Breast epithelium (tissue), 4 donors: ENCODE measurements at places on chromosomes 6 and 20.

- H3K4me3 ChIP-seq: no peak overlapping the region
- H3K4me1 ChIP-seq: no peaks in the 10 kb centered on the region
- no peaks in the 10 kb centered on the region for H3K27me3 ChIP-seq
- no peak overlapping the region for H3K27ac ChIP-seq
- no peaks in the 10 kb centered on the region for H3K36me3 ChIP-seq
These were observed 63.0 kb downstream of the ABHD12 start for GRCh38 chr20:25327521-25328235.

DNA sequence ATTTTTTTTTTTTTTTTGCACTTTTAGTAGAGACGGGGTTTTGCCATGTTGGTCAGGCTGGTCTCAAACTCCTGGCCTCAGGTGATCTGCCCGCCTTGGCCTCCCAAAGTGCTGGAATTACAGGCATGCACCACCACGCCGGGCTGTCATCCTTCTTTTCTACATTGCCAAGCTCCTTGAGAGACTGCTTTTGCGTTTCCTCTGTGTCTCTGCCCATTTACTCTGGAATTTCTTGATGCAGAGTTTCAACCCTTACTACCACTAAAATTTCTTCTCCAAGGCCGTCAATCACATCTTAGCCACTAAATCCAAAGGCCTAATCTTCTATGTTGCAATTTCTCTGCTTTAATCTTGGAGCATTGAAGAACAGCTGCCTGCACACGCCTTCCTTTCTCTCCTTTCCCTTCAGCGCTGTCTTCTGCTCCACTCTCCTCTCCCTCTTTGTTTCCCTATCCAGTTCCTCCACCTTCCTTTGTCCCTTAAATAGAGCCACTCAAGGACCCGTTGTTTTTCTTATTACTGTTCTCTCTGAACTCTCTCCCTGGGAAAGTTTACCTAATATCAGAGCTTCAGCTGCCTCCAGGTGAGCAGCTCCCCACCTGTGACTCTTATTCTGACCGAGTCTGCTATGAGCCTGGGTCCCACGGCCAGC lies 98.8 kb downstream of the SLC35B3 start:
- H3K36me3 ChIP-seq: no peaks in the 10 kb centered on the region
- H3K4me1 ChIP-seq: no peaks in the 10 kb centered on the region
- H3K27ac ChIP-seq: no peak overlapping the region
- no peaks in the 10 kb centered on the region for H3K27me3 ChIP-seq
- no peak overlapping the region for H3K4me3 ChIP-seq

DNA sequence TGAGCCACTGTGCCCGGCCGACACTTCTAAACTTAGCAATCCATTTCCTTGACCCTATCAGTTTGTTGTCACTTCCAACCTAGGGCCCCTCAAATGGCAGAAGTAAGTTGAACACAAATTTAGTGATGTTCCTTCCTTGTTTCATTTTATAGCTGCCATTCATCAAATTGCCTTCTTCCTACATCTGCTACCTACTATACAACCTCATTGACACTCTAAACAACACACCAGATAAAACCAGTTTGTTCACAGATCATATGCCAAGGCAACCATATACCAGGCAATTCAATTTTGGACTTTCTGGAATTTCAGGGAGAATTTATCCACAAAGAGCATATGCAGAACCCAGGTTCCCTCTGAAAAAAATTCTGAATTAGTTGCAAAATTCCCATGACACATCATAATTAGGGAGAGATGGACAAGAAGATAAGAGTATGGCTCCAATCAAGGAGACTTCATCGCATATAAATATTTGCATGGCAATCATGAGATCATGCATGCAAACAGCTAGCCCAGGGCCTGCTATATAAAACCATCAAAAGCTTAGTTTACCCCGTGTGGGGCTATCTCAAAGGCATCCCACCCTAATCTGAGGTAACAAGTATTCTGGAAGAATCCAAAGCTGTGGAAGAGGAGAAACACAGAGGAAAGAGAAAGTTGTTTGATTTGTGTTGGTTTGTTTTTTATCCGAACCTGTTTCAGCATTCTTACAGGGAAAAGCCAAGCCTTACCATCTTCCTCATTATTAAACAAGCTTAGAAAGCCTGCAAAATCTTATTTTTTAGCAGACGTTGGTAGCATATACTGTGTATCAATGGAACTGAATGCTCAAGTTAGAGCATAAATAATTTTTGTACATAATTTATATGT lies 132.8 kb upstream of the TNFAIP3 start:
- H3K4me1 ChIP-seq: no peaks in the 10 kb centered on the region
- no peaks in the 10 kb centered on the region for H3K27me3 ChIP-seq
- no peak overlapping the region for H3K27ac ChIP-seq
- no peak overlapping the region for H3K4me3 ChIP-seq
- no peaks in the 10 kb centered on the region for H3K36me3 ChIP-seq
- DNase-seq: no peak

DNA sequence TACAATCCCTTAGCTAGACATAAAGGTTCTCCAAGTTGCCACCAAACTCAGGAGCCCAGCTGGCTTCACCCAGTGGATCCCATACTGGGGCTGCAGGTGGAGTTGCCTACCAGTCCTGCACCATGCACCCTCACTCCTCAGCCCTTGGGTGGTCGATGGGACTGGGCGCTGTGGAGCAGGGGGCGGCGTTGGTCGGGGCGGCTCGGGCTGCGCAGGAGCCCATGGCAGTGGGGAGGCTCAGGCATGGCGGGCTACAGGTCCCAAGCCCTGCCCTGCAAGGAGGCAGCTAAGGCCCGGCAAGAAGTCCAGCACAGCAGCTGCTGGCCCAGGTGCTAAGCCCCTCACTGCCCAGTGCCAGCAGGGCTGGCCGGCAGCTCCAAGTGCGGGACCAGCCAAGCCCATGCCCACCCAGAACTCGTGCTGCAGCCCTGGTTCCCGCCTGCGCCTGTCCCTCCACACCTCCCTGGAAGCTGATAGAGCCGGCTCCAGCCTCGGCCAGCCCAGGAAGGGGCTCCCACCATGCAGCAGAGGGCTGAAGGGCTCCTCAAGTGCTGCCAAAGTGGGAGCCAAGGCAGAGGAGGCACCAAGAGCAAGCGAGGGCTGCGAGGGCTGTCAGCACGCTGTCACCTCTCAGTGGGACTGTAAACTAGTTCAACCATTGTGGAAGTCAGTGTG lies 912.1 kb downstream of the PHF3 start:
- no peaks in the 10 kb centered on the region for H3K27me3 ChIP-seq
- H3K4me3 ChIP-seq: no peak overlapping the region
- H3K4me1 ChIP-seq: no peaks in the 10 kb centered on the region
- no peak overlapping the region for H3K27ac ChIP-seq

- H3K4me1 ChIP-seq: no peaks in the 10 kb centered on the region
- H3K36me3 ChIP-seq: no peaks in the 10 kb centered on the region
- H3K27ac ChIP-seq: no peak overlapping the region
- no peaks in the 10 kb centered on the region for H3K27me3 ChIP-seq
These were observed 5.8 kb downstream of the BTN3A3 start for GRCh38 chr6:26445934-26446667.

- H3K4me1 ChIP-seq: peaks cover 7% of the 10 kb centered on the region
- peak overlapping the region; percentile 26 for H3K27ac ChIP-seq
- no peak for DNase-seq
These were observed 2.9 kb downstream of the SPAG4 start for GRCh38 chr20:35618263-35619131.

GRCh38 chr20:13139459-13140150 lies 81.5 kb upstream of the ISM1 start:
- H3K36me3 ChIP-seq: no peaks in the 10 kb centered on the region
- no peaks in the 10 kb centered on the region for H3K27me3 ChIP-seq
- no peaks in the 10 kb centered on the region for H3K4me1 ChIP-seq
- no peak overlapping the region for H3K27ac ChIP-seq

- no peaks in the 10 kb centered on the region for H3K27me3 ChIP-seq
- no peak overlapping the region for H3K4me3 ChIP-seq
- H3K27ac ChIP-seq: no peak overlapping the region
These were observed 33.5 kb downstream of the PLG start for GRCh38 chr6:160735523-160735922.

GRCh38 chr6:157270308-157270707 lies 53.0 kb downstream of the TMEM242 start:
- DNase-seq: no peak
- H3K4me1 ChIP-seq: no peaks in the 10 kb centered on the region

GRCh38 chr6:137389150-137389704 lies 105.0 kb downstream of the OLIG3 start:
- H3K4me3 ChIP-seq: no peak overlapping the region
- H3K36me3 ChIP-seq: no peaks in the 10 kb centered on the region
- no peak for DNase-seq
- no peaks in the 10 kb centered on the region for H3K27me3 ChIP-seq
- no peak overlapping the region for H3K27ac ChIP-seq
- no peaks in the 10 kb centered on the region for H3K4me1 ChIP-seq

GRCh38 chr20:52731093-52731492 lies 241.1 kb upstream of the TSHZ2 start:
- no peak overlapping the region for H3K4me3 ChIP-seq
- H3K27ac ChIP-seq: no peak overlapping the region
- no peaks in the 10 kb centered on the region for H3K27me3 ChIP-seq
- no peak for DNase-seq

DNA sequence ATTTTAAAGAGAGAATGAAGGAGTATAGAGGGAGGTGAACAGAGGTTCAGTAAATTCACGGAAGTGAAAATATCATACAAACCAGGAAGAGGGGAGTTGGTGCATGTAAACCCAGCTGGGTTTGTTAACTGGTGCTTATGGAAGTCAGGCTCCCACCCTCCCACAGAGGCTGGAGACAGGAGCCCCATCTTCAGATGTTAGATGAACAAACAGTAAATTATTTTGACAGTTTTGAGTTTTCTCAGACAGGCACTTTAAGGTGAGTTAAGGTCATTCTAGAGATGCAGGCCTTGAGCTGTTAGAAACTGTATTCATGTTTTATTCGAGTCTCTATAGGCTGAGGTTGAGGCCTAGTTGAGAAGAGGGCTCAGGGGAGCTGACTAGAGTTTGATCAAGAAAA lies 41.8 kb upstream of the FUCA2 start:
- H3K27ac ChIP-seq: no peak overlapping the region
- H3K27me3 ChIP-seq: no peaks in the 10 kb centered on the region
- H3K4me3 ChIP-seq: no peak overlapping the region
- H3K36me3 ChIP-seq: no peaks in the 10 kb centered on the region
- no peak for DNase-seq

DNA sequence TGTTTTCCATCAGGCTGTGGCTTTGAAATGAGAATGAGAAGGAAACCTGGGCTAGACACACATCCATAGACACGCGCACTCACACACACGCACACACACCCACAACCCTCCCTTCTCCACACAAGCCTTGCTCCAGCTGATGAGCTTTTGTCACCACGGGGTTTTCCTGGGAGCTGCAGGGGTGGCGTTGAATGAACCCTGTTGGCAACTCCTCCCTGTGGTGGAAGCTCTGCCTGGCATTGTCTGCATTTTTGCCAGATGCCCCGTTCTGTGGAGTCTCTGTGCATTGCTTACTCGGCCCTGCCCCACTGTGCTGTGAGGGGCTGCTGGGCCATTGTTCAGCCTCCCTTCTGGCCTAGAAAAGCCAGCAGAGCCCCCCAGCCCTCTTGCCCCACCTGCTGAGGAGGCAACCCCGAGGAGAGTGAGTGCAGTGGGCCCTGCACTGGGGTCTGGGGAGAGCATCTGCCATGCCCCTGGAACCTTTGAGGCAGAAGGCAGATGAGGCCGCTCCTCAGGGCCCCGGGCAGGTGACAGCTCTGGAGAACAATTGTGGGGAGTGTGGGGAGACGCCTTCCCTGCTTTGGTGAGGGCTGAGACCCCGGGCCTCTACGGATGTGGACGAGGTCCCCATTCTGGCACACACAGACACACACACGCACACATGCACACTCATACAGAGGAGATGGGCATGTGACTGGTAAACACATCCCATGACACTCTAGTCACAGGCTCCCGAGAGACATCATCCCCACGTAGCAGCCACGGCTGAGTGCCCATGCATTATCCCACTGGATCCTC lies 9.9 kb downstream of the ADIG start:
- H3K27me3 ChIP-seq: no peaks in the 10 kb centered on the region
- no peak overlapping the region for H3K4me3 ChIP-seq
- H3K36me3 ChIP-seq: no peaks in the 10 kb centered on the region

DNA sequence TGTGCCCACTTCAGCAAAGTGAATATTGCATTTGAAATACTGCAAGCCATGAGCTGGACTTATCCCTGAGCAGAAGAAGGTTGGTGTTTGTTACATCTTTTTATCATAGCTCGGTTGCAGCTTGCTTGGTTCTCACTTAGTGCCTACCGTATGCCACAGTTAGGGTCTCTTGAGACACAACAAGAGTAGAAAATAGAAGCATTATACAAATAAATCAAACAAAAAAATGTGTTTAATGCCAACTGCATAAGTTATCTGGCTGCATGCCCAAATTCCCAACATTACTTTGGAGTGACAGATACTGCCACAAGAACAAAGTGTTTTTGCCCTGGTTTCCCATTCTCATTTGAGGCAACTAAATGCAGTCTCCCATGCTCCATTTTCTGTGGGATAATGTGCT lies 53.9 kb upstream of the LAMP5 start:
- no peaks in the 10 kb centered on the region for H3K36me3 ChIP-seq
- H3K4me3 ChIP-seq: no peak overlapping the region
- H3K27ac ChIP-seq: no peak overlapping the region
- H3K27me3 ChIP-seq: no peaks in the 10 kb centered on the region
- H3K4me1 ChIP-seq: no peaks in the 10 kb centered on the region

- no peak overlapping the region for H3K4me3 ChIP-seq
- no peak overlapping the region for H3K27ac ChIP-seq
- DNase-seq: no peak
- no peaks in the 10 kb centered on the region for H3K27me3 ChIP-seq
- no peaks in the 10 kb centered on the region for H3K4me1 ChIP-seq
These were observed 106.5 kb downstream of the MMS22L start for GRCh38 chr6:97176468-97176867.

- H3K27me3 ChIP-seq: peaks cover 20% of the 10 kb centered on the region
- H3K27ac ChIP-seq: no peak overlapping the region
- DNase-seq: peak; percentile 87
- no peaks in the 10 kb centered on the region for H3K4me1 ChIP-seq
- no peaks in the 10 kb centered on the region for H3K36me3 ChIP-seq
- no peak overlapping the region for H3K4me3 ChIP-seq
These were observed 18.6 kb downstream of the ANKRD60 start for GRCh38 chr20:58209652-58210397.

GRCh38 chr6:81834141-81834681 lies 81.7 kb upstream of the TENT5A start:
- no peaks in the 10 kb centered on the region for H3K4me1 ChIP-seq
- DNase-seq: no peak
- no peaks in the 10 kb centered on the region for H3K36me3 ChIP-seq
- no peak overlapping the region for H3K4me3 ChIP-seq
- H3K27ac ChIP-seq: no peak overlapping the region

GRCh38 chr20:57742507-57743181 lies 32.8 kb upstream of the PMEPA1 start:
- no peak overlapping the region for H3K27ac ChIP-seq
- DNase-seq: no peak
- no peak overlapping the region for H3K4me3 ChIP-seq

DNA sequence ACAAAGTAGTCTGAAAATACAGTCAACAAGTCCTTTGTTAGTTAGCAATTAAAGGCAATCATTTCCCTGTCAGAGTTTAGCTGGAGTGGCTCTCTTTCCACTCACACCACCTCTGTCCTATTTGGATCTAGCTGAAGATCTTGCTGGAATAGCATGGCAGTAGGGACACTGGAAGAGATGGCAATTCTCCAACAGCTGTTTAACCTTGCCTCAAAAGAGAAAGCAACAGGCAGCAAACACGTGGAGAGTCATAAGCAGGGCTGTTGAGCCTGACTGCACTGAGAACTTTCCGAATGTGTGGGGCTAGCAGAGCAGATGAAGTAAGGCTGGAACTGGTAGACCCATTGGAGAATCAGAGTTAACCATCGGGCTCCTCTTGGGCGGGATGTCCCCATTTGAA lies 38.0 kb upstream of the PRSS35 start:
- H3K27me3 ChIP-seq: no peaks in the 10 kb centered on the region
- no peak overlapping the region for H3K4me3 ChIP-seq
- H3K36me3 ChIP-seq: no peaks in the 10 kb centered on the region

GRCh38 chr6:33926451-33926850 lies 122.6 kb upstream of the MLN start:
- H3K4me3 ChIP-seq: no peak overlapping the region
- H3K36me3 ChIP-seq: no peaks in the 10 kb centered on the region
- no peak overlapping the region for H3K27ac ChIP-seq
- no peaks in the 10 kb centered on the region for H3K27me3 ChIP-seq
- no peak for DNase-seq
